SK-N-SH (cell line): ENCODE measurements at places on chromosomes 2 and 18.

GRCh38 chr2:8267048-8267447 is 414.8 kb upstream of the ID2 start:
- no peak for DNase-seq

GRCh38 chr2:183060571-183061231 is 17.8 kb upstream of the DUSP19 start:
- DNase-seq = no peak

DNA sequence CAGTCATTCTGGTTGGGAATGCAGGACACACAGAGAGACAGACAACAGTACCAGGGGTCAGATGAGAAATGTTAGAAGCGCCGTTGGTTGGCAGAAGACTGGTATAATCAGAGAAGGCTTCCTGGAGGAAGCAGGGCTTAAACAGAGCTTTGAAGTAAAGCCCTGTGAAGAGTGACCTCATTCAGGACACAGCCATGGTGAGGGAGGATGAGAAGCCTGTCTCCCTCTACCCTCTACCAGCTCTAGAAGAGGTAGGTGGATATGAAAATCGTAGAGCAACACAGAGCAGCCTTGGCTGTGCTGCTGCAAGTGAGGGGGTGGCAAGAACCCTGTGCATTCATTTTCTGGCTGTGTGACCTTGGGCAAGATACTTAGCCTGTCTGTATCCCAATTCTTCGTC is 14.2 kb downstream of the TET3 start:
- DNase-seq = no peak

- no peak for DNase-seq
Measured at GRCh38 chr2:151765760-151766410, 31.6 kb upstream of the NEB start.

- DNase-seq = no peak
Measured at GRCh38 chr2:64173156-64174135, 29.2 kb upstream of the PELI1 start.
